Muscle of leg (tissue), 16 donors: ENCODE measurements at places on chromosomes 16 and 17. TPM values are rescaled to one million over a fixed set of nuclear protein-coding genes. Genes with fewer than 3 reads are reported as not detected.

DNA sequence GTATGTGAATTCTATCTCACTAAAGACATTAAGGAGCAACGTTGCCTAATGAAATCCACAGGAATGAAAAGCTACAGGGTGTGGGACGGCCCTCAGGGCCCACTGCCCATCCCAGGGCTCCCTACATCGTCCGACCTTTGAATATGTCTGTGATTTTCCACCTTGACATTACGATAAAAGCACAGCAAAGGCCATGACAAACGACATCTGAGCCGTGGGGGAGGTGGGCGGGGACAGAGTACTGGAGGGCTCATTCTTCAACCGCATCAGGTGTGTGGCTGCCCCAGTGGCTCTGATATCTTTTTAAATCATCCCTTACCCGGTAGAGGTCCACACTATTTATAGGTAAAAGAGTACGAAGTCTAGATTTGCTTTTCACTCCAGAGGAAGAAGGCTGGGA is 35.1 kb downstream of the LMF1 start:
- no peak for DNase-seq

- no peak for DNase-seq
Observed at GRCh38 chr16:88415713-88416323, 33.1 kb downstream of the ZNF469 start.

GRCh38 chr17:41343029-41343428 is 7.6 kb downstream of the KRT33A start:
- DNase-seq, result no peak

DNA sequence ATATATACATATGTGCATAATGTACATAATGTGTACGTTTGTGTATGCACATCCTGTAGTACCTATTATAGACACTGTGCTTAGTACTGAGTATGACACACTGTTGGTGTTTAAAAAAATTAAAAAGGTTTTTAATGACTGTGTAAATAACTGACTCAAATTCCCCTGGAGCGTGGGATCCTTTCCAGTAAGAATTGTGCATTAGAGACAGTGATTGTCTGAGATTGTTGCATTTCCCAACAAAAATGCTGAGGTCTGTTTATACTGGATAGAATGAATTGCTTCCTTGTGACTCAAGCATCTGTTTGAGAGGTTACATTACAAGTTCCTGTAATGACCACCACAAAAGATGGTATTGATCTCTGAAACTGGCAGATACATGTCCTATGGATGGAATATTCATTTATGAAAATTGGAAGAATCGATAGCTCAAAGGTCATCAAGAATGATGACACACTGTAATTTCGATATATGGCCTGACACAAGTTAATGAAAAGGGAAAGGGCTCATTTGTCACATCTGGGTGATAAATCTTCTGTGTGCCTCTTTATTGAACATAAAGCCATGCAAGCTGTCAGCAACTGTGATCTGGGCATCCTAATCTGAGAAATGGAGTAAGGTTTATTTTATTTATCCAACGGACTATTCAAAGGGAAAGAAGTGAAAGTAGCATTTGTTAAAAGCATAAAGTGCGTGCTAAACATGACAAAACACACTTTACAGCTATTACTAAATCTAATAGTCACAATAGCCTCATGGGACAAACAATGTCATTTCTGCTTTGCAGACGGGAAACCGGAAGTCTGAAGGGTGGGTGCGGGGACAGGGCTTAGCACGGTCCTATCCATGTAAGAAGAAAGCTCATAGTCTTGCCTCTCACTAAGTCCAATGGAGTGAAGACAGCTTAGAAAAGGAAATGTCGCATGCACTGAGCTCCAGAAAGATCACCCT is 228.8 kb downstream of the CDH11 start:
- DNase-seq, result peak; percentile 38

DNA sequence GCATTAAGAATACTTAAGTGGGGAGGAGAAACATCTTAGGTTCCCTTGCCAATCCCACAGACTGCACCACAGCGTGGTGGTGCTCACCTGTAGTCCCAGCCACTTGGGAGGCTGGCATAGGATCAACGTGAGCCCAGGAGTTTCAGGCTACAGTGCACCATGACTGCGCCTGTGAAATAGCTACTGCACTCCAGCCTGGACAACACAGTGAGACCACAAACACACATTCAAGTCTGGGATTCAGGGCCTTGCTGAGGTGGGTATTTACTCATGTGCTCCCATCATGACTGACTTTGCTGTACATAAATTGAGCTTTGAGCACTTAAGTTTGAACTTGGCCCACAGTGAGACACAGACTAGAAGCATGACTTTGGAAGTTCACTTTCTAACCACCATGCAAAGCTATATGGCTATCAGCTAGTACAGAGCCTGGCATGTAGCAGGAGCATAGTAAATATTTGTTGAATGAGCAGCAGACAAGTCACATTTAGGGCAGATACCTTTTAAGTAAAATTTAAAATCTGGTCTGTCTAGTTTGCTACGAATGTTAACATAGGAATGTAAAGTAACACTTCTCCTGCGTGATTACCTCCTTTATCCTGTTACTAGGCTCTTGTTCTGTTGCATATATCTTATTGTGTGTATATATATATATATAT is 33.5 kb downstream of the CEP95 start:
- DNase-seq, result no peak

- DNase-seq, result no peak
Observed at GRCh38 chr17:51802544-51802943, 356.0 kb downstream of the CA10 start.

DNA sequence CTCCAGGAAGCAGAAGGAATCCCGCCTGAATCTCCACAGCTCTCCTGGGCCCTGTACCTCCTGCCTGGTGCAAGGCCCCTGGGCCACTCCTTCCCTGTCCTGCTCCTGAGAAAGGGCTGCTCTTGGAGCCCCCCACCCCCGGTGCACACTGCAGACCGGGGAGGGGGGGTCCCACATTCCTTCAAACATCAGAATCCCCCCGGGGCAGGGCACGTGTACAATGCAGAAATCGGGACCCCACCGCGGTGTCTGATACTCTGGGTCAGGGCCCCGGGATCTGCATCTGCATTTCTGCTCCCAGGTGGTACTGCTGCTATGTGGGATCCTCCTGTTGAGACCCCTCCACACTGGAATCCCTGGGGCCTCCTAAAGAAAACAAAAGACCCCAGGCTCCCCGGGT is 99.5 kb upstream of the GSE1 start:
- DNase-seq, result no peak

DNA sequence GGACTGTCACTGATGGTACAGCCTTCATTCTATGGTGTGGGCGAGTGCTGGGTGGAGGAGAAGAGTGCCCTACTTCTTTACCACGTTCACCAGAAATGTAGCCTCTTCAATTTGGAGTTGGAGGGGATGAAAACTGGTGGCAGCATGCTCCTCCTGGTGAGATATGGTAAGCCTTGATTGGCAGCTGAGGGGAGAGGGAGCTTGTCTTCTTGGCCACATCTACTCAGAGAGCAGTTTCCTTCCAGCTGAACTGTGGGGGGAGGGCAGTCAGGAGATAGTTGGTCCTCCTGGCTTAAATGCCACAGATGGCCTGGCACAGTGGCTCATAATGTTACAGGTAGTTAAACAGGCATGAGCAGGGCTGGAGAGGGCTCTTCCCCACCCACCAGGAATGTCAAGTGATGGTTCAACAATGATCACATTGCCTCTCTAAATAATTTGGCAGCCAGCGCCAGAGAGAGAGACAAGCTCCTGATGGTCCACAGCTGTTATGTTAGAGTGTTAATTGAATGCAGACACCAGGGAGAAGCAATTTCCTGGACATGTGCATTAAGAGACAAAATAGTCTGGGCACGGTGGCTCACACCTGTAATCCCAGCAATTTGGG is 9.0 kb upstream of the MAPK3 start:
- DNase-seq, result no peak

- DNase-seq, result no peak
Observed at GRCh38 chr17:81309859-81310839, 15.0 kb upstream of the SLC38A10 start.

DNA sequence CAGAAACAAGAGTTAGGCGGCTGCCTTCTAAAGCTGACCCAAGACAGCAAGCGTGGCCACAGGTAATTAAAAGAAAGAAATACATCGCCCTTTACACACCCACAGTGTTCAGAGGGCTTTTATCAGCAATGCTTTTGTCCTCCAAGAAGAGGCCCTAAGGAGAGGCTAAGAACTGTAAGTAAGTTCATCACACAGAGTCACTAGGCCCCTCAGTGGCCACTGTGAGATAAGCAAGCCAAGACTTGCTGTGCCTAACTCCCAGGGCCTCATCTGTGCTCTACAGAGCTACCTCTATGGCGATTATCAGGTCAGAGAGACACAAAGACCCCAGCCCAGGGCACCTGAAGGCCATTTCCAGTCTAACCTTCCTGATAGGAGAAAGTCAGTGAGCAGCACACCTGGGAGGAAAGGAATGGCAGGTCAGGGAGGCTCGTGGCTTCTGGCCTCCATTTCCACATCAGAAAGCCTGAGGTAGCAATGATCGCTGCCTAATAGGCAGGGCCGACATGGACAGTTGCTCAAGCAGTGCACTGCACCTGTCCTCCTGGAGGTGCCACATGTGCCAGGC is 545.2 kb upstream of the CDH11 start:
- DNase-seq, result peak; percentile 57

DNA sequence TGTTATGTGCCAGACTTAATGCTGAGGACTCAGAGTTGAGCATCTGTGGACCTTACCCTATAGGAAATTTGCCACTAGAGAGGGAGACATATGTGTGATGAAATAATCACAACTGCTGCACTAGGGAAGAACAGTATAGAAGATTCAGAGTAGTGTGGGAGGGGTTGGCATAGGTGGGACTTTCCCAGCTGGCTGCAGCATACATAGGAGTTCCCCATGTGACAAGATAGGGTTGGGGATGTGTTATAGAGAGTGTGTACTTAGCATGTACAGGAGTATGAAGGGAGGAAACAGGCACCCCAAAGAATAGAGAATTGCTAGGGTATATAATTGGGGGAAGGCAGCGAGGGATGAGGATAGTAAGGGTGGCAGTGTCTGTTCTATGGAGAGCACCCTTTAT is 2.9 kb downstream of the NUP93 start:
- DNase-seq, result no peak

GRCh38 chr17:30273373-30273772 is 18.4 kb downstream of the BLMH start:
- no peak for DNase-seq

GRCh38 chr16:67013823-67014633 is 14.9 kb upstream of the CBFB start:
- DNase-seq, result peak; percentile 89

GRCh38 chr16:67277999-67278772 is 1.1 kb upstream of the PLEKHG4 start:
- DNase-seq, result peak; percentile 37

FAM171A2 gene
- polyA plus RNA-seq, result 58.9 TPM

DOC2A gene
- polyA plus RNA-seq, result 0.75 TPM

SRCIN1 gene
- 1.3 TPM for polyA plus RNA-seq

BCL6B gene
- polyA plus RNA-seq, result 15.7 TPM

SMIM36 gene
- not detected for polyA plus RNA-seq

CPNE2 gene
- 28.2 TPM for polyA plus RNA-seq

PIRT gene
- polyA plus RNA-seq, result 0.11 TPM

KRTAP2-4 gene
- not detected for polyA plus RNA-seq
